ENCODE measurements at places on chromosomes 7 and 10. TPM values are rescaled to one million over a fixed set of nuclear protein-coding genes. Genes with fewer than 3 reads are reported as not detected.

Gene ABCB1
- total RNA-seq, result 3.7 TPM

Gene NDUFA5
- total RNA-seq, result 48.4 TPM

Gene CHN2
- 3.4 TPM for total RNA-seq

Gene MSRB2
- 13.4 TPM for total RNA-seq

Gene ZPBP
- total RNA-seq, result not detected

Gene AKR1C1
- 1.7 TPM for total RNA-seq

Gene TMEM140
- 14.0 TPM for total RNA-seq
